ENCODE measurements at places on chromosomes 16 and 17.
A peak's percentile ranks its signal among the peaks of the same experiment; 100 is the strongest.

DNA sequence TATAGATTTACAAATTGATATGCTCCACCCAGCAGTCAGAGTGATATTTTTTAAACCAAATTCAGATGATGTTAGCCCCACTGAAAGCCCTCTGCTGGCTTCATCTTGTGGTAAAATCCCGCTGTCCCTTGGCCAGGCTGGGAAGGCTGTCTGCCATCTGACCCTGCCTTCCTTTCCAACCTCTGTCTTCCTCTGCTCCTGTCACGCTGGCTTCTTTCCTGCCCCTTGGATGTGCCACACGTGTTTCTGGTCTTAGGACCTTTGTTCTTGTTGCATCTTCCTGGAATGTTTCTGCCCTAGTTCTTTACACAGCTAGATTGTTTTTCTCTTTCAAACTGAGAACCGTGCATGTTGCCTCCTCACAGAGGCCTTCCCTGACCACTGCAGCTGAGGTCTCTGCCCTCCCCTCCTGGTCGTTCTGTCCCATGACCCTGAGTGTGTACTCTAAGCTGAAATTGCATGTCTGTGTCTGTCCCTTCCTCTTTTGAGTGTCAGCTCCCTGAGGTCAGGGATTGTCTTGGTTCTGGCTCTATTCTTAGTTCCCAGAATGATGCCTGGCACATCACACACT, 11.4 kb downstream of the NT5M start:
- DNase-seq = no peak

- DNase-seq = no peak
These were observed 171.4 kb downstream of the SEC14L1 start for GRCh38 chr17:77312061-77312701.

DNA sequence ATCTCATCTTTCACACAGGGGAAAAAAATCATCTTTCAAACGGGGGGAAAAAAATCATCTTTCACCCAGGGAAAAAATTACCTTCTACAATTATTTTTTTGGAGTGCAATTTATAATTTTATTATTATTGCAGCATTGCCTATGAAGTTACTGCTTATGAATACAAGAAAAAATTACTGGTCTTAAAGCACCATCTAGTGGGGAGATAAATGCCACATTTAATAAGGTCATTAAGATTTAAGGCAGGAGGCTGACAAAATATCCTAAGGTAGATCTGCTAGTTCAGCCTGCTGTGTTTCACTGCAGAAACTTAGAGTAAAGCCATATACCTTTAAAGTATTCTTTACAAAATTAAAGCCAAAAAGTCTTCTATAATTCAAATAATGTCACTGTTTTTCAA, 13.7 kb downstream of the SHCBP1 start:
- DNase-seq = peak; percentile 42

DNA sequence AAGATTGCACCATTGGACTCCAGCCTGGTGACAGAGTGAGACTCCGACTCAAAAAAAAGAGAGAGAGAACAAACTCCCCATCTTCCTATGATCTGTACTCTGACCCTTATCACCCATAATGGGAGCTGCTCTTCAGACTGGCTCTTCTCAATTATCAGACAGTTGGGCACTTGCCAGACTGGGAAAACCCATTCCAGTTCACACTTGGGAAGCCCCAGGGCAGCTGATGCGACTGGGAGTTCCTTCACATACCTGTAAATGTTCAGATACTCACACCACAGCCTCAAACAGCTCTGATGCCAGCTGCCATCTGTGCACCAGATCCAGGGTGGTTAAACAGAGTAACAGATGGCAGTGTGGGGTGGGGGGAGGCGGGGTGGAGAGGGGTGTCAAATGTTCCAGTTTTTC, 23.8 kb upstream of the TMEM101 start:
- no peak for DNase-seq

GRCh38 chr17:18176176-18176575, 7.5 kb upstream of the ALKBH5 start:
- no peak for DNase-seq

- no peak for DNase-seq
These were observed 76.3 kb upstream of the KIFC3 start for GRCh38 chr16:57878586-57878985.

DNA sequence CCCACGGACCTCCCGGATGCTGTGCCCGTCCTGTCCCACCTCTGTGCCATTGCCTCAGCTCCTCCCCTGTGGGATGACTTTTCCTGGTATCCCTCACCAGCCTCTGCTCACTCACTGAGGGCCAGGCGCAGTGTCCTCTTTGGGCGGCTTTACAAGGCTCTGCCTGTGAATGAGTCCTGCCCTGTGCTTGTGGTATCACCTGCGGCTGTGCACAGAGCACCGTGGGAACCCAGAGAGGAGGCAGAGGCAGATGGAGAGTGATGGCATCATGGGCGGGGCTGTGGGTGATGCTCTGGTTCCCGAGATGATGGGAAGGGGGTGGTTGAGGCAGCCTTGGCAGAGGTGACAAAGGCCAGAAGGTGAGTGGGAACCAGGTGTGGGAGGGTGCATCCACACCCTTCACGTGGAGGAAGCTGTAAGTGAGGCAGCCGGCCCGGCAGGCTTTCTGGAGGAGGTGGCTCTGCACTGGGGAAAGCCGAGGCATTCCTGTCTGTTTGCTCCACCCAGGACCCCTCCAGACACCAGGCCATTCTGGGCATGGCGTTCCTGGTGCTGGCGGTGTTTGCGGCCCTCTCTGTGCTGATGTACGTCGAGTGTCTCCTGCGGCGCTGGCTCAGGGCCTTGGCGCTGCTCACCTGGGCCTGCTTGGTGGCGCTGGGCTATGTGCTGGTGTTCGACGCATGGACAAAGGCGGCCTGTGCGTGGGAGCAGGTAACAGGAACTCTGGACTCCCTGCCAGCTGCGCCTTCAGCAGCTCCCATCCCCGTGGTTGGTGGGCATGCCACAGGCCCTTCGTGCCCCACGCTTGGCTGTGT, 23.8 kb downstream of the ADCY7 start:
- DNase-seq = no peak

DNA sequence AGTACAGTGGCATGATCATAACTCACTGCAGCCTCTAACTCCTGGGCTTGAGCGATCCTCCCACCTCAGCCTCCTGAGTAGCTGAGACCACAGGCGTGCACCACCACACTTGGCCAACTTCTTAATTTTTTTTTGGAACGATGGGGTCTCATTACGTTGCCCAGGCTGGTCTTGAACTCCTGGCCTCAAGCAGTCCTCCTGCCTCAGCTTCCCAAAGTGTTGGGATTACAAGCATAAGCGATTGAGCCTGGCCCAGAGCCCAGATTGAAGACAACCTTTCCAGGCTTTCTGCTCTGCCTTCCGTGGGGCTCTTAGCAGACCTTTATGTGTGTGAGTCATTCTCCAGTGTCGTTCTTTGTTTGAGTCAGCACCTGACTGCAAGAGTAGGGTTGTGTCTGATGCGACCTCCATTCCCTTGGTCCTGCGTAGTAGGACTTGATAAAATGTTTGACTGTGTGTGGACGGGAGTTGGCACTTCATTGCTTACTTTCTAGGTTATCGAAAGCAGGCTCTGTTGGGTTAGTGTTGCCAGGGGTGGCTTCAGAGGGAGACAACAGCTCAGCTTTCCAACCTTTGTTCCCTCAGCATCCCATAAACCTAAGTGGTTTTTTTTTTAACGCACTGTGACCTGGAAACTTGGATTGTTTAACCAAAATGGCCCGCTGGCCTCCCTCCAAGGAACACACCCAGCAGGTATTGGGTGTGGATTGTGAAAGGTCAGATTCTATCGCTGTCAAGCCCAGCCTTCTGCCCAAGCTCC, 26.4 kb downstream of the EEF2K start:
- DNase-seq = no peak

DNA sequence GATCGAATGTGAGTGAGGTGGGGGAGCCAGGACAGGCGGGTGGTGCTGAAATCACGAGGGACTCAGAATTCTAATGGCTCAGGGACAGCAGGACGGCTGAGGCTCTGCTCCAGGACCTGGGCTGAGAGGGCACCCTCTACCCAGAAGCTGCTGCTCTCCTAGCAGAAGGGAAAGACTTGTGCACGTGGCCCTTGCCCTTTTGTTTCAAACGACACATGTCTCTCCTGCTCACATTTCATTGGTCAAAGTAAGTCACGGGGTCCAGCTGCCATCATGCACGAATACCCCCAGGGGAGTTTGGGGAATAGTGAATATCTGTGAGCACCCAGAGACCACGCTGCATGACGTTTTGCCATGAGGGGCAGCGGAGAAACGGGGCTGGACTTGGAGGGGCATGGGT, 73.2 kb downstream of the RTN4RL1 start:
- no peak for DNase-seq

- DNase-seq = no peak
These were observed 121.9 kb downstream of the USP31 start for GRCh38 chr16:23027386-23027785.

- DNase-seq = no peak
These were observed 570 bp downstream of the NR1D1 start for GRCh38 chr17:40099619-40100418.

DNA sequence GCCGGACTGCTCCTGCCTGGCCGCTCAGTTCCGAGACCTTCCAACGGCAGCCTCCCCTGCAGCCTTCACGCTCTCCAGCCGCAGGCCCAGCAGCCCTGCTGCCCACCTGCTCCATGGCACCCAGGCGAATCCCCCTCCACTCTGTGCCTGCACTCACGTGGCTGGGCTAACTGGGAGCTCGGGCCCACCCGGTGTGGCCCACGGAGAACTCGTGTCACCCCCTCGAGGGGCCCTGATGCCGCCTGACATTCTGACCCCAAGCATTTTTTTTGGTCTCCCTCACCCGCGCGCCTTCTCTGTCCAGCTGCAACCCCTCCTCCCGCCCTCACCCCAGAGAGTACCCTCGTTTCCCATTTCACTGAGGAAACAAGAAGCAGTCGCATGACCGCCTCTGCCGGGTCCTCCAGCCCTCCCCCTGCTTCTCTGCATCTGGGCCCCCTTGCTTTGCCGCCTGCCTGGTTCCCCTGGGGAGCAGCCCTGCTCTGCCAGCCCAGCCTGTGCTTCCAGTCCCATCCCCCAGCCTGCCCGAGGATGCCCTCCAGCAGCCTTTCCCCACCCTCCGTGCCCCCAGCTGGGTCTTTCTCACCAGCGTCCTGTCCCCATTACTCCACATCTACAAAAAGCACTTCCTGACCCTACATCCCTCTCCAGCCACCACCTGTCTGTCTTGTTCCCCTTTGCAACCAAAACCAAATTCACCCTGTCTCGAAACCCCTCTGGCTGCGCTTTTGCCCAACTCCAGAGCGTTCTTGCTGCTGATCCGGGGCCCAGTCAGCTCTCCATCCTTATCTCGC, 146.4 kb upstream of the CHMP6 start:
- DNase-seq = no peak

DNA sequence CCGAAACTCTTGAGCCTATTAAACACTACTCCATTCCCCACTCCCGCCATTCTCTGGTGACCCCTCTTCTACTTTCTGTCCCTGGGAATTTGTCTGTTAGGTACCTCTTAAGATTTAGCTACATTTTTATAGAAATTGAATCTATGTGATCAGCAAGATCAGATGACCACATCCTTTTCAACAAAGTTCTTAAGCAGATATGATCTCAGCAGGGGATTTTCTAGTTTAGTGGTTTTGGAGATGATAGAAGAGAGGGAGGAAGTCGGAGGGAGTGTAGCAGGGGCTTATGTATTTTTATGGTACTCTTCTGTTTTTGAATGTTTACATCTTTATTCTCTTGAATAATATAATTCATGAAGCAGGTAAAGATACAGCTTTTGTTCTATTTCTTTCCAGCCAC, 40.8 kb downstream of the RPA1 start:
- DNase-seq = no peak

DNA sequence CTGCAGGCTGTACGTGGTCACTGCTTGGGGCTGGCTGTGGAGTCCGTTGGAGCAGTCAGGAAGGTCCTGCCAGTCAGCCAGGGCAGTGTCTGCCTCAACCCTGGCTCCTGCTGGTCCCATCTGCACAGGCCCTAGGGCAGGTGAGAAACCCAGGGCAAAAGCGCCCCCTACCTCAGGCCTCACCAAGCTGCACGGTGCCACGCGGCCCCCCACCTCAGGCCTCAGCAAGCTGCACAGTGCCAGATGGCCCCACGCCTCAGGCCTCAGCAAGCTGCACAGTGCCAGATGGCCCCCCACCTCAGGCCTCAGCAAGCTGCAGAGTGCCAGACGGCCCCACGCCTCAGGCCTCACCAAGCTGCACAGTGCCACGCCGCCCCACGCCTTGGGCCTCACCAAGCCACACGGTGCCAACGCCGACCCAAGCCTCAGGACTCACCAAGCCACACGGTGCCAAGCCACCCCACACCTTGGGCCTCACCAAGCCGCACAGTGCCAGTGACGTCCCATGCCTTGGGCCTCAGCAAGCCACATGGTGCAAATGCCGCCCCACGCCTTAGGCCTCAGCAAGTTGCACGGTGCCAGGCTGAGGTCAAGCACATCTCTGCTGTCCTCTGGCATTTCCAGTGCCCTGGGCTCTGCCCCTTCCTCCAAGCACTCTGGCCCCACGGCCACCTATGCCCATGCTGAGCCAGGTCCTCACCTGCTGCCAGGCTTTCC, 5.5 kb downstream of the TMEM204 start:
- no peak for DNase-seq

DNA sequence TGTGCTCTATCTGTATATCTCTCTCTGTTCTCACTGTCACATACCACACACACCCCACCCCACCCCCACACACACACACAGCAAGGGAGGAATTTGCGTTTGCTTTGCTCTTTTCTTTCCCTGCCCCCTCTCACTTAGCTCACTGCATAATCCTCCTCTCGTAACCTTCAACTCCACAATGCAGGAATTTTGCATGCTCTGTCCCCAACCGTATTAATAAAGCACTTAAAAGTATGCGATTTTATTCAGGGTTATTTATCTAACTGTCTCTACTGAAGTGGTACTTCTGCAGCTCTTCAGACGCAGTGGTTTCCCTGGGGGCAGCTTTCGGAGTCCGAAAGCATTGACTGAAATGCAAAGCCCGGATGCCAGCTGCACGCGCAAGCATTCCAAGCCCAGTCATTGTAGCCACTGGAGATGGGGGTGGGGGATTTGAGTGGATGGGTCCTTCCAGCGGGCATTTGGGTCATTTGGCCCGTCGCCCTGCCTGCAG, 105.4 kb upstream of the RBFOX1 start:
- DNase-seq = no peak

GRCh38 chr16:11254913-11255736, 879 bp downstream of the SOCS1 start:
- no peak for DNase-seq

DNA sequence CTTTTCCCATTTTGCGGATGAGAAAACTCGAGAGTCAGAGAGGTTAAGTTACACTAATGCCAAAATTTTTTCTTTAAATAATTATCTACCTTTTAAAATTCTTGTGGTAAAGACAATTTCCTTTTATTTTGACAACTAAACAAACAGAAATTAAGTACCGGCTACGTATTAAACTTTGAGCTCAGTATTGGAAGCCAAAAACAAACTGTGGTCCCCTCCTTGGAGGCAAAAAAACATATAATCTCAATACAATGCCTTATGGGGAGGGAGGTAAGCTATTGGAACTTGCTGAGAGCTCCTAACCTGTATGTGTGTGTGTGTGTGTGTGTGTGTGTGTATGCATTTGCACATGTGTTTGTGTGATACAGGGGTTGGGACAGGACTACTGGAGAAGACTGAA, 2.2 kb downstream of the KRTAP2-4 start:
- DNase-seq = no peak

GRCh38 chr17:58666858-58667267, 25.0 kb downstream of the TEX14 start:
- DNase-seq = peak; percentile 28
